ENCODE measurements at places on chromosomes 7 and 10.

DNA sequence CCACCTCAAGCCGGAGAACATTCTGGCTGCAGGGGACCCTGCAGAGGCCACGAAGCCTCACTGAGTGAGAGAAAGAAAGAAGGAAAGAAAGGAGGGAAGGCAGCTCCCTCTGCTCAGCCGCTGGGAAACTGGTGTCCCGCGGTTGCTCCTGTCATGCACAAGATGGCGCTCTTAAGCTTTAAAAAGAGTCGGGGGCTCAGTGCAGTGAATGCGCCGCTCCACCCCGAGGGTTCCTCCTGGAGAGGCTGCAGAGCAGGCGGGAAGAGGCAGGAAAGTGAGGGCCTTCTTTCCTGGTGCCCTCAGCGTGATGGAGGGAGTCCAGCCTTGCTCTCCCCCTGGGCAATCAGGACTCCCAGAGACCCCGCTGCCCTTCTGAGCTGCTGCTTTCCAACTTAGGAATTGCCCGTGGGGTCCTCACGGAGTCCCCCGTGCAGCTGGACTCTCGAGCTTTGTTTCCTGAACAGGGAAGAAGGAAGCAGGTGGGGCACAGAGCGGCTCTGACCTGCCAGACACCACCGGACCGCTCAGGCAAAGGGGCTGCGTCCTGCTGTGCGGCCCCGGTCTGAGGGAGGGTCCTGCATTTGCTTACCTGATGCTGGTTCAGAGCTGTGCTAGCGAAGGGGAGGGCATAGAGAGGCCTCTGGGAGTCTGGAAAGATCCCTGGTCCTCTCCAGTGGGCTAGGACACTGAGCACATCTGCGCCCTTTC is 141.9 kb upstream of the MKI67 start:
- DNase-seq = no peak

DNA sequence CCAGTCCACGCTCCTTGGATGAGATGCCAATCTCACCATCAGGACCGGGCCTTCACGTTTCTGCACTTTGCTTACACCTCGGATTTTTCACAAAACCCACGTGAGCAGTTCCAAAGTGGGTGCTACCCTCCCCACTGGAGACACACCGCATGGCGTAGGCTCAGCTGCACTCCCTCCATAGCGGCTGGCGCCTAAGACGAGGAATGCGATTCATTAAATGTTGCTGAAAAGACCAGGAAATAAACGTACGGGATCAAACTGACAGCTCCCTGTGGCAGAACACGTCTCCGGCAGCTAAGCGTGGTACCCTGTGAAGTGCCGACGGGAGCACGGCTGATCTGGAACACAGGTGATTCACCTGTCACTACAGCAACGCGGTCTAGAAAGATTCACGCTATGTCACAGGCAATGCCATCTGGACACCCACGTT is 209.0 kb downstream of the DIP2C start:
- no peak for DNase-seq

- DNase-seq = no peak
These were observed 88.9 kb downstream of the CABCOCO1 start for GRCh38 chr10:61751599-61751998.

- DNase-seq = no peak
These were observed 461 bp upstream of the ETV1 start for GRCh38 chr7:13989949-13990305.

DNA sequence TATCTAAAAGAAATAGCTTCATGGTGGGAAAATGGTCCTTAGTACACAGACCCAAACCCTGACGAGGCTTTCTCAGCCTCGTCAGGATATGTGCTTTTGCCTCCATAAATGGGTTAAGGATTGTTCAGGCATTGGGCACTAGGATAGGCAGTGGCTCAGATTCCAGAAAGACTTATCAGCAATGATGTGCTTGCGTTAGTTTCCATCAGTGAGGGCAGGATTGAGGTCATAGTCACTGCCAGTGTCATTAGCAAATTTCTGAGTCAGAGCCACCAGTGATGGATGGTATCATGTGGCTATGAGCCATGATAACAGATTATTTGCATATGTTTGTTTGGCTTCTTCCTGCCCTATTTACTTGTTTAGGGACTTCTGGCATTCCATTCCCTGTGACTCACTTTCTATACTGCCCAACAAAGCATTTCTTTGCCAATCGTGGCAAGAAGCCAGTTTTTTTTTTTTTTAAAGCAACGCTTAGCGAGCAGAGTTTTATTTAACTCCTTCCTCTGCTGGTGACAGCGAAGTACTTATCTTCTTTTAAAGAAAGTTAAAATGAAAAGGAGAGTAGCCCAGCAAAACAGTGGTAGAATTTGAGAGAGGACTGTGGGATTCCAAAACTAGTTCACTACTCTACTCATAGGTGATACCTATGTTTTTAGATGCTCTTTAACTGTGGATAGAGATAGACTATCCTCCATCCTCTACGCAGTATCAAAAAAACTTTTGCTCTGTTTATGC is 44.4 kb downstream of the MYPN start:
- DNase-seq = no peak

- DNase-seq = no peak
These were observed 193.4 kb downstream of the HPSE2 start for GRCh38 chr10:99042051-99042771.

GRCh38 chr7:155402941-155403340 is 55.0 kb upstream of the EN2 start:
- DNase-seq = no peak

DNA sequence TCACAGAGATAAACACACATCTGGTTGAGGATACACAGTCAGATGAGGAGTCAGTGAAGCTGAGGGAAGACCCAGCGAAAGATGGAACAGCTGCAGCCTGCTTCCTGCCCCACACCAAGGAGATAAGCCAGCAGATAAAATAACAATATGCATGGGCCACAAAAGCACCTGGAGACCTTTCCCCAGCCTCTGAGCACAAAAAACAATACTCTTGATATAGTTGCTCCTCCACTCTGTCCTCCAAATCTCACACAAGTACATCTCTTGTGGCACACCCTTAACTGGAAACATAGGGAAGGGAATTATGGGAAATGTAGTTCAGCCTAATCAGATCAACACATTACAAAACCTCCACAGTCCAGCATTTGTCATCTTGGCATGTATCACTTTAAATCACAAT is 9.7 kb upstream of the FHIP2A start:
- DNase-seq = no peak

GRCh38 chr10:23157691-23158369 is 34.3 kb upstream of the PTF1A start:
- no peak for DNase-seq

DNA sequence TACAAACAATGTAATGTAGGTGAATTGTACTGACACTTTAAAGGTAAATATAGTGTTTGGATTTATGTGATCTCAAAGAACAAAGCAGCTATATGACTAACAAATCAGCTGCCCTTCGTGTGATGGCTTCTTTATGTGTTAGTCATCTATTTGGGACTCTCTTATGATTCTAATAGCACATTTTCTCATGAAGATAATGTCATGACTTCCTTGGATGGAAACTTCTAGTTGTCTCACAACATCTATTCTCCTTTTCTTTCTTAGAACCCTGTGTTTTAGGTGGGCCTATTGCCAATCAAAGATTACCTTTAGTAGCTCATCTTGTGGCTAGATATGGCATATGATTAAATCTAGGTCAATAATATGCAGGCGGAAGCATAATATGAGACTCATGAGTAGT is 45.0 kb downstream of the TMEM106B start:
- DNase-seq = no peak

GRCh38 chr10:55048830-55049498 is 247.9 kb upstream of the PCDH15 start:
- no peak for DNase-seq

- DNase-seq = no peak
These were observed 849 bp downstream of the LRRN3 start for GRCh38 chr7:111091593-111092358.

DNA sequence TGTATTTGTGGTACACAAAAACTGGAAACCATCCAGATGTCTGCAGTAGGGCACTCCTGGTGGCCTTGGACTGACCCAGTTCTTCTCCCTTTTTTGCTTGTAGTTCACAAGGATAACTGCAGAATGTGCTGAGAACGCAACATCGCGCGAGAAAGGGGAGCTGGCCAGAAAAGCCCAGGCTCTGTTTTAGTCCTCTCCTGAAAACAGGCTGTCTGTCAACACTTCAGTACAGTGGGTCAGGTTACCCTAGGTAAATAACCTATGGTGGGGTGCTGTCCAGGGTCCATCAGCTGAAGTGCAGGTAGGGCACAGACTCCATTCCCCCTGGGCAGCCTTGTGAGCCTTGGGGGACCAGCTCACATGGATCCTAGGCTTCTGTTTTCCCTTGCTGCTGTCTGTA is 495.8 kb downstream of the MDFIC start:
- no peak for DNase-seq

GRCh38 chr7:77265666-77266065 is 66.0 kb upstream of the FGL2 start:
- no peak for DNase-seq

DNA sequence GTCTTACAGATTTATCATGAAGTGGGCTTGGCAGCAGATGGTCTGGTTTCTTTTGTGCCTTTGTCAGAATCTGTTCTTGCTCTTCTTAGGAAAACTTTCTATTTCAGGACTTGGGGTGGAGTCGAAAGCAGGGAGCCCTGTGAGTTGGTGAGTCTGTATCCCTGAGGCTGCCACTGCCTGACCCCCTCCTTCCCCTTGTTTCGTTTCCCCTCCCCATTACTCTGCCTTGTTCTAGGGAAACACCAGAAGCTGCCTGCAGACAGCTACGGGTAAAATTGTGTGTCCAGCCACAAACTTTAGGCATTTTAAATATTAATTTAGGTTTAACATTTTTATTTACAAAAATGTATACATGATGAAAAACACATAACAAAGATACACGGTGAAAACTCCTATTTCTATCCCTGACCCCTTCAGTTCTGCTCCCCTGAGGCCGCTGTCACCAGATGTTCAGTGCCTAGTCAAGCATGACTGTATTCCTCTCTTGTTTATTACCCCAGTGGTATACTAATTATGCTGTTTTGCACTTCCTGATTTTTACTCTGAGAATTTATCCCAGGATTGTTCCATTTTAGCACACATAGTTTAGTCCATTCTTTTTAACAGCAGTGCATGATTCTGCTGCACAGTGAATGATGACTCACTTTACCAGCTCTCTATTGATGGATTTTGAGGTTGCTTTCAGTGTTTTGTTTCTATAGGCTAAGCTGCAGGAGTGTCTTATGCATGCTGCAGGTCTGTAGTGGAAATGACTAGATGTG is 9.1 kb downstream of the TSPAN14 start:
- no peak for DNase-seq

GRCh38 chr7:42104231-42104630 is 132.8 kb downstream of the GLI3 start:
- no peak for DNase-seq

DNA sequence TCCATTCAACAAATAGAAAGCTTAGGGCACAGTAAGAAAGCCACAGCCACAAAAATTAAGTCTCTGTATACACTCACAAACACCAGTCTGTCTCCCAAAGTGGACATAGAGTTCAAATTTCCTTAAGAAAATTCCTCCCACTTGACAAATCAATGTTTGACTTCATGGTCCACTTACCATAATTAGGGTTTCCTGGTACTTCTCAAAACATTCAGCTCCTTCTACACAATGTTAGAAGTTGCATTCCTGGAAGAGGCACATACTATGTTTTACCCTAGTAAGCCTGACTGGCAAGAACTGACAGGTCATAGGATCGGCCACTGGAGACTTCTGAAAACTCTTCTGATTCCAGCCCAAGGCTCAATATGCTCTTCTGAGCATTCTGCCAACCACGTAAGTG is 70.5 kb downstream of the CPXM2 start:
- DNase-seq = no peak

GRCh38 chr7:45573661-45574415 is at the start of gene ADCY1:
TSS of gene ADCY1 (plus strand) at chr7:45574368. CDS start at chr7:45574544, 176 bp downstream.
- no peak for DNase-seq

DNA sequence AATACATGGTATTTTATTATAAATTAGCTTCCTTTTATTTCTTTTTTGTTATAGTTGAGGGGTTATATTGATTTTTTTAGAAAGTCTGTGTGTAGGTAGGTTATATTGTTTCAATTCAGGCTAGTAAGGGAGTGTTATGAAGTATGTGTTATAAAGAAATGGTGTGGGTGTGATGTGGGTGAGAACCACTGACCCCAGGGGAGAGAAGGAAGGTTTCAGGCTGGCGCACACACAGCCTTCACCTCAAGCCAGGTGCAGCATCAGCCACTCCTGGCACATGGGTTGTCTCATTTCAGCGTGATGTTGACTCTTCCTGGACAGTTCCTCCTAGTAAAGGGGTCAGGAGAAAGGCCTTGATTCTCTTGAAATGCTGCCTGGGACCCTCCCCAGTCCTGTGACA is 291.3 kb downstream of the POU6F2 start:
- DNase-seq = no peak

DNA sequence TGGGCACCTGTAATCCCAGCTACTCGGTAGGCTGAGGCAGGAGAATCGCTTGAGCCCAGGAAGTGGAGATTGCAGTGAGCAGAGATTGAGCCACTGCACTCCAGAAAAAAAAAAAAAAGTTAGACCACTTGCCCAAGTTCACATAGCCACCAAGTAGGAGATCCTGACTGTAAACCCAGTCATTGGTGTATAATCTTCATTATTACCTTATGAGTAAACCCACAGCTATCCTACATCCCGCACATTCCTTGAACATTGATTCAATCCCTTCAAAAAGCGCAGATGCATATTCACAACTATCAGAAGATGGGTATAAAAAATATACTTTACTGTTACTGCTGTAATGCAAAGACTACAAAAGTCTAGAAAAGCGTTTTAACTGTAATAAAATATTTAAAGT is 512.9 kb downstream of the SUGCT start:
- no peak for DNase-seq

GRCh38 chr10:92740762-92741161 is 51.0 kb downstream of the HHEX start:
- no peak for DNase-seq

DNA sequence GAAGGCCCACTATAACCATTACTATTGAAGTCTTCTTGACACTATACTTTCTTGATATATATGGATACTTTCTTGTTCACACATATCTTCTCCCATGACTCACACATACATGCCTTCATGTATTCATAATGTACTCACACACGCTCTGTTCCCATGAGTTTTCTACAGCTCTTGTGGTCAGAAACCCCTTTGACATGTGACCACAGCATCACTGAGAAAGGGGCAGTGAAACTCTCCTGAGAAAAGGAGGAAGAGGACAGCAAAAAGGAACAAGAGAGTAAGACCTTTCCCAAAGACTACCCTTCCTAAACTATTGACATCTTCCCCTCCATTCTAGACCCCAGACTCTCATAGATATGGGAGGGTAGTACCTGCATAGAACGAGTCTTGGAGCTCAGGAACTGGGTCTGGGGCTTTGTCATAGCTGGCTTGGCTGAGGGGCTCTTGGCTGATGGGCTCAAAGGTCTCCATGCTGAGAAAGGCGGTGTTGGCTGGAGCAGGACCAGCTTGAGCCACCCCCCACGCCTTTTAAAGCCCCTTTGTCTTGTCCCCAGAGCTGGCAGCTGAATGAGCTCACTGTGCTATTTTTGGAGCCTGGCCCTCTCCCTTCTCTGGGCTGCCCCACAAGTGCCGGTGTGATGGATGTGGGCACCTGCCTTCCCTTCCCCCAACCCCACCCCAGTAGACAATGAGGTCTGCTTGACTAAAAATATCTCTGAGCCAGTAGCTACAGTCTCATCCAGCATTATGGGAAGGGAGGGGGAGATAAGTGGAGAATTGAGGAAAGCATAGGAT is 5.1 kb downstream of the SYNPO2L start:
- no peak for DNase-seq

Data from activated naive CD4-positive, alpha-beta T cell (primary cell).